ENCODE measurements at places on chromosomes 4 and X.

DNA sequence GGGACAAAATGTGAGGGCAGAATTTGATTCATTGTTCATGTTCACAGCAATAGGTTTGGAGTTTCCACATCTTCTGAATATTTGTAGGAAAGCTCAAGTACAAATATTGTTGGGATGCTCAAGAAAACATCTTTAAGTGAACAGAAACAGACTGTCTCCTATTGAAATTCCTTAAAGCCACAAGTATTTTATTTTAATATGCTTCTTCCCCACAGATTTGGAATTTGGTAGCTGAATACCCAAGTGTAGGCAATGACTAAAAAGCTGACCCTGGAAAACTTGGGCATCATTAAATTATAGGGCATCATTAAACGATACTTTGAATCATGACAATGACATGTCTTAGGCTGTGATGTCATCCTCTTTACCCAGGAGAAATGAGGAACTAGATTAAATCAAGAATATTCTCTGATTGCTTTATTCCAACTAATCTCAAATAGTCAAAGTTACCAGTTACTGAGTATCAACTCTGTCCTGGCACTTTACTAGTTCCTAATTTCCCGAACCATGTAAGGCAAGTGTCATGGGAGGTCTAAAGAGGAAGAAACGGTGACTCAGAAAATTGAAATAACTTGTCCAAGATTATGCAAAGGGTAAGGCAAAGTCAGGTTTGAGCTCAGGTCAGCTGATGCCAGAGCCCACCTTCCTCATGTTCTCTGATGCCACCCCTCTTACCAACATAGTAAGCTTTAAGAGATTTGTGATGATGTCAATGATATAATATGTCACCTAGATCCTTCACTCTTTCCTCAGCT lies 223.1 kb upstream of the LEF1 start:
- no peak for DNase-seq

GRCh38 chr4:186299291-186299690 lies 33.3 kb downstream of the F11 start:
- DNase-seq = no peak

- DNase-seq = no peak
Measured at GRCh38 chr4:52552778-52553177, 106.3 kb downstream of the USP46 start.

DNA sequence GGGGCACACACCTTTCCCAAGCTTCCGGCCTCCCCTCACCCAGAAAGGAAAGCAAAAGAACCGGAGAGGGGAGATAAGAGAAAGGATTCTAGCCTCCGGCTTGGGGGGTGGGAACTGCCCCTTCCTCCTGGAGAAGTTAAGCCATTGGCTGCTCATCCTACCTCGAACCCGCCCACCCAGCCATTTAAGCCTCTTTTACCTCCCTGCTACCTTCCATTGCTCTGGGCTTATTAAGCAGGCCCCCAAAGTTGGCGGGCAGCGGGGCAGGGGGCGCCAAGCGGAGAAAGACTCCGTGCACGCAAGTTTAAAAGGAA lies 2.3 kb downstream of the MAML3 start:
- peak; percentile 65 for DNase-seq

Measured in GM13977 (cell line).